Mucosa of gallbladder (tissue), 1 donor: ENCODE measurements at places on chromosomes 6 and 20. TPM values are rescaled to one million over a fixed set of nuclear protein-coding genes. Genes with fewer than 3 reads are reported as not detected.

The PRSS35 gene
- total RNA-seq: 2.8 TPM

DNA sequence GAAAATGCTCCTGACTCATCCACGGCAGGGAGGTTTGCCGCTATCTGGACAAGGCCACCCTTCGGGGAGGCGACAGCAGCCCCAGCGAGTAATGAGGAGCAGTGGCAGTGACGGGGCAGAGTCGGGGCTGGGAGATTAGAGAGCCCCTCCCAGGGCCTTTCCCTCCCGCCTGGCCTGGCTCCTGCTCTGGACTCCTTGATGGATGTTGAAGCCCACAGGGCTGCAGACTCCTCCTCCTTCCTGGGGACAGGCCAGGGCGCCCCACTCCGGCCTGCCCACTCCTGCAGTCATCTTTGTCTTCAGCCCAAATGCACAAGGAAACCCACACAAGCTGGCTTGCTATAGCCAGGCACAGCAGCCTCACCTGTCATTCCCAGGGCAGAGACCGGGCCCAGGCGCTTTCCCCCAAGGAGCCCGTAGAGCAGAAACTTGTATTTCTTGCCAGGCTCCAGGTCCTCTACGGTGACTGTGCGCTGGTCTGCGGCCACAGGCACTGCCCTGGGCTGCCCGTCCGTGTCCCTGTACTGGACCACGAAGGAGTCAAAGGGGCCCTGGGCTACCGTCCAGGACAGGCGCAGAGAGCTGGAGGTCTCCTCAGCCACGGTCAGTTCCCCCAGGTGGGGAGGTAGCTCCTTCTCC, 7.7 kb downstream of the CYP21A2 start:
- no peak for DNase-seq

- DNase-seq: no peak
Measured at GRCh38 chr6:100300221-100300736, 164.4 kb downstream of the SIM1 start.

The LGSN gene
- total RNA-seq: 0.06 TPM

GRCh38 chr6:14516956-14517355, 399.4 kb downstream of the CD83 start:
- no peak for DNase-seq

- DNase-seq: no peak
Measured at GRCh38 chr6:138716013-138716412, 57.6 kb upstream of the CCDC28A start.

The PAX1 gene
- not detected for total RNA-seq

GRCh38 chr20:4956200-4956810, 45.0 kb downstream of the SLC23A2 start:
- no peak for DNase-seq
